ENCODE measurements at places on chromosomes 4 and X.

DNA sequence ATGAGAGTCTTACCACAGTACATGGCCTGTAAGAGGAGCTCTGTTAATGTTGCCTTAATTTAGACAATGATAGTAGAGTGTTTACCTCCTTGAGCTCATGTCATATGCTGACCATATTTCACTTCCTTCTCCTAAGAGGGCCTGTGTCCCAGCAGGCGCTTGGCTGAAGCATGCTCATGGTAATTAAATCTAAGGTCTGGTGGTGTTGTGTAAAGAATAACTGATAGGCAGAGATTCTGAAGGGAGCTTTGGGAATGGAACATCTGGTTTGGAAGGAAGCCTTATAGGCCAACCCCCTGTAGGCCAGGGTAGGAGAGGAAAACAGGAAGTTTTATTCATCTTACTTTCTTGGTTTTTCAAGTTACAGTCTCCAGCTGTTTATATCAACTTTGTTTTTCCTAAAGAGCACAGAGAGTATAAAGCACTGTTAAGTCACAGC is 300.2 kb downstream of the USP46 start:
- no peak for DNase-seq

- DNase-seq, result no peak
Measured at GRCh38 chr4:159158083-159158617, 55.3 kb downstream of the RAPGEF2 start.

- no peak for DNase-seq
Measured at GRCh38 chrX:124125471-124125870, 164.0 kb downstream of the STAG2 start.

DNA sequence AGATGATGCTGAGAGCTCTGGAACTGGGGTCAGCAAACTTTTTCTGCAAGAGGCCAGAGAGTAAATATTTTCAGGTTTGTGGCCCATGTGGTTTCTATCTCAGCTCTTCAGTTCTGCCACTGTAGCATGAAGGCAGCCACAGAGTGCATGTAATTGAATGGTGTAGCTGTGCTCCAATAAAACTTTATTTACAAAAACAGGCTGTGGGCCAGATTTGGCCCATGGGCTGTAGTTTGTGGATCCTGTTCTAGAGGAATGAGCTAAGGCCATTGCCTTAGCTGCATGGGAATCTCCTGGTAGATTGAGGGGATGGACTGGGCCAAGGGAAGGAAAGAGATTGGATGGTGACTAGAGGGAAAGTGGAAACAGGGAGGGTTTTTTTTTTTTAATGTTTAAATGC is 36.8 kb downstream of the CLCN4 start:
- no peak for DNase-seq

DNA sequence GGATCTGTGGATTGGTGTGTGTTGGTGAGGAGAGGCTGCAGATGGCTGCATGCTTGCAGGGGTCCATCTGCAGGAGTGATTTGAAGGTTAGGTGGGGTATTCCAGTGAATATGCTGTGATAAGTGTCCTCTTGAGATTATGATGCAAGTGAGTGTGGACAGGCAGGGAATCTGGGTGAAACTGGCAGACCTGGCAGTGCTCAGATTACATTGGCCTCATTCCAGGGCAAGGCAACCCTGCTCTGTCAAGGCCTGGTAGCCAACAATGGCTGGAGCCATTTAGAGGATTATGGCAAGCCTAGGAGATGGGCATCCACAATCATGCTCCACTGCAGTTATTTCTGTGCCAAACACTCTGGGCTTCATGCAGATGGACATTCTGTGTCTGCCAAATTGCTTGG is 113.9 kb downstream of the RTL3 start:
- no peak for DNase-seq

DNA sequence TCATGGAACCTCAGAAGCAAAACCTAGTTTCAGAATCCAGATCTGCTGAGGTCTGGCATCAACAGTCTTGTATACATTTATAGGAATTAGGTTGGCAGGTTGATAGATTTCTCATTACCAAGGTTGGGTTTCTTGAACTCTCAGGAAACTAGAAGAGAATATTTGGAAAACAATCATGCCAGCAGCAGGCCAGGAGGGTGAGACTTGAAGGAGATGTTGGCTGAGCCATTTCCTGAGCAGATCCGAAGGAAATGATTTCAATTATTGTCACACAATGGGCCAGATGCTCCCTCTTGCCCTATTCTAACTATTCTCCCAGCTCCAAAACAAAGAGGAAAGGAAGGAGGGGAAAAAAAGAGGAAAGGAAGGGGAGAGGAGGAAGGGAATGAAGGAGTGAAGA is 45.2 kb downstream of the SHROOM4 start:
- no peak for DNase-seq

DNA sequence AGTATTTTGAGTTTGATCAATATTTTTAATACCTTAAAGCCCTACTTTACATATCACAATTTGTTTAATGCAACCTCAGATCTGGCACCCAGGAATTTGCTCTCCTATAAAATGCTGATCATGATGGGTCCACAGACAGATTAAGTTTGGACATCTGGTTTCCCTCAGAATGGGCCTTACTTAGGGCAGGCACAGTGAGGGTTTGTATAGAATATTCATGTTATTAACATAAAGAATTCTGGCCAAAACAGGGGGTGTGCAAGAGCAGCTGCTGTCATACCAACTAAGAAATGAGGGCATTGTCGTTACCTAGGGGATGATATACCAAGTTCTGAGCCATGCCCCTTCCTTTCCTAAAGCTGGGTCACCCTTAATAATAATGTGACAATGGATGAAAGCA is 37.5 kb upstream of the CENPU start:
- no peak for DNase-seq

- DNase-seq, result no peak
Measured at GRCh38 chrX:128504496-128504895, 452.3 kb upstream of the ACTRT1 start.

DNA sequence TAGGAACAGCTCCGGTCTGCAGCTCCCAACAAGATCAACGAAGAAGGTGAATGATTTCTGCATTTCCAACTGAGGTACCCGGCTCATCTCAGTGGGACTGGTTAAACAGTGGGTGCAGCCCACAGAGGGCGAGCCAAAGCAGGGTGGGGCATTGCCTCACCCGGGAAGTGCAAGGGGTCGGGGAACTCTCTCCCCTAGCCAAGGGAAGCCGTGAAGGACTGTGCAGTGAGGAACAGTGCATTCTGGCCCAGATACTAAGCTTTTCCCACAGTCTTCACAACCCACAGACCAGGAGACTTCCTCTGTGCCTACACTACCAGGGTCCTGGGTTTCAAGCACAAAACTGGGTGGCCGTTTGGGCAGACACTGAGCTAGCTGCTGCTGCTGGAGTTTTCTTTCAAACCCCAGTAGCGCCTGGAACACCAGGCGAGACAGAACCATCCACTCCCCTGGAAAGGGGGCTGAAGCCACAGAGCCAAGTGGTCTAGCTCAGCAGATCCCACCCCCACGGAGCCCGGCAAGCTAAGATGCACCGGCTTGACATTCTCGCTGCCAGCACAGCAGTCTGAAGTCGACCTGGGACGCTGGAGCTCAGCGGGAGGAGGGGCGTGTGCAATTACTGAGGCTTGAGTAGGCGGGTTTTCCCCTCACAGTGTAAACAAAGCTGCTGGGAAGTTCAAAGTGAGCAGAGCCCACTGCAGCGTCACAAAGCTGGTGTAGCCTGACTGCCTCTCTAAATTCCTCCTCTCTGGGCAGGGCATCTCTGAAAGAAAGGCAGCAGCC is 84.6 kb downstream of the THOC2 start:
- DNase-seq, result peak; percentile 0

All from activated T-cell treated with anti-CD3 and anti-CD28 coated beads for 1 hour (primary cell).